ENCODE measurements at places on chromosomes 6 and 20.
A peak's percentile ranks its signal among the peaks of the same experiment; 100 is the strongest.

DNA sequence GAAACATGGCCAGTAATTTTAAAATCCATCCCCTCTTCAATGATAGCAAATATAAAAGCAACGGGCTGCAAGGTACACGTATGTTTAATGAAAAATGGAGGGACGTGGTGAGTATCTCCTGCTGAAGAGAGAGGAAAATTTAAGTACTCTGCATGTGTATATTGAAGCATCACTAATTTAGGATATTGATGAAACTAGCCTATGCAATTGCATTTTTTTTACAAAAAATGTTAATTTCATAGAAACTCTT, 362 bp upstream of the TMX4 start:
- no peak for DNase-seq

- DNase-seq, result no peak
These were observed 396.9 kb downstream of the ZFAND3 start for GRCh38 chr6:38216451-38216850.

- no peak for DNase-seq
These were observed 308.6 kb downstream of the CDC5L start for GRCh38 chr6:44696099-44696498.

DNA sequence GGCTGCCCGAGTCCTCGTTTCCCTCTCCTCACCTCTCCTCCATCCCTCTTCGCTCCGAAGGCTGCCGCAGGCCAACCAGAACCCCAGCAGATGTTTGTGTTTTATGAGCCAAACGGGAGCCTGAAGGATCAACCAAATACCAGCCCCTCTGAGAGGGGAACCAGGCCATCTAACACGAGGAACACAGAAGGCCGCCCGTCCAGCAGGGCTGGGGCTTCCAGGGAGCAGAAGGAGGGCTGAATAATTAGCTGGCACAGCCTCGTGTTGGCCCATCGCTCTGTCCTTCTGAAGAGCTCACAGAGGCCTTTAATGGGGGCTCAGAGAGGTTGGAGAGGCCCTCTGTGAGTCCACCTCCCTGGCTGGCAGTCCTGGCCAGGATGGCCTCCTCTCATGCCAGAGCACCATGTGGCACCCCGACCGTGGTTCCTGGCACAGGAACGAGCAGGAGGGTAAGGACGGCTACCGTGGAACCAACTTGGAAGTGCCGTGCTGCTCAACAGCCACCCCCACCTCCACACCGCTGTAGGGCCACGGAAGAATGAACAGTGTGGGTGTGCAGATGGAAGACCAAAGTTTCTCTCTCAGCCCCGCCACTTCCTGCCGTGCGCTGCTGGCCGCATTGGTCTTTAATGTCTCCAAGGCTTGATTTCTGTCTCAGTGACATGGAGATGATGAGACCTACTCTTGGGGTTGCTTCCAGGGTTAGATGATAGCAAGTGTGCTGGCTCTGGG, 155.2 kb downstream of the SCML4 start:
- DNase-seq, result no peak

DNA sequence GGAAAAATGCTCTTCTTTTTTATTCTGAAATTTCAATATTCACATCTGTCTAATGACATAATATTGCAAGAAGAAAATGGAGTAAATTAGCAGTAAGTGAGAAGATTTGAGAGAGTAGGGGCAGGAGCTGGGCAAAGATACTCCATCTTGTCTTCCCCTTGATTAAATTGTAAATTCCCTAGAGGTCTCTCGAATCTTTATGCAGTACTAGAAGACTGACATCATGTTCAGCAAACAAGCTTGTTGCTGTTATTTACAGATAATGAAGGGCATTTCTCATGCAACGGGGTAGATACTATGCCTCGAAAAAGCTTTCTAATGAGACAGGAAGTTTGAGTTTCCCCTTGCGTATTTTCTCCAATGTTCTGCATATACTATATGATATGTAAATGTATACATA, 306.9 kb upstream of the PTCHD4 start:
- no peak for DNase-seq

GRCh38 chr6:164227952-164228522, 813.5 kb downstream of the QKI start:
- no peak for DNase-seq

DNA sequence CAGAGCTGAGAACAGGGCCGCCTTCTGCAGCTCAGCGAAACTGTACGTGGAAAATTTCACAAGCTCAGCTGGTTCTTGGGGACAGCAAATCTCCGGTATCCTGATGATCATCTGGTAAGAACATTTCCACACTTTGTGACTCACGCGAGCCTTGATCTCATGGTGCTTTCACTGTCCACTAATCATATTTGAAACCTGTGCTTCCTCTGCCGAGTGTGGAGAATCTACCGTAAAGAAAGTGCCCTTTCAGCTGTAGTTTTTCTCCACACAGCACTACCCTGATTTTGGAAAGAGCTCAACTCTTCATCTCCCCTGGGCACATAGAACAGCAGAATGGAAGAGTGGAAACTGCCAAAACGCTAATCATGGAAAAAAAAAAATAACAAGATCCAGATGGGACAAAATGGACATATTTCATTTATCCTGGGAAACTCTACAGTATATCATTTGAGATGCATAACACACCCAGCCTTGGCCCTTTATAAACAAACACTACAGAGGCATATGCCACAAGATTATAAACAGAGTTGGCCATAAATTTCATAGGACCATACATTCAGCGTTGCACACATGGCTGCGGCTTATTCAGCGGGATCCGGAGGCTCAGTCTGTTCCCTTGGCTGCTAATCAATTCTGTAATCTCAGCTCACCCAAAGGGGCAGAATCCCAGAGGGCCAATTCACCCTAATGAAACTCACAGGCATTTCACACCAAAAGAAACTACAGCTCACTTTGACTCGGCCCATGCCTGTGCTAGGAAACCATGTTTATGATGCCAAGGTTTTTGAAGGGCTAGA, 434.5 kb downstream of the HDGFL1 start:
- no peak for DNase-seq

- DNase-seq, result no peak
These were observed 84.3 kb downstream of the SHLD1 start for GRCh38 chr20:5834436-5835005.

GRCh38 chr6:7125290-7125689, 17.5 kb downstream of the RREB1 start:
- DNase-seq, result no peak

GRCh38 chr6:123888771-123889513, 85.3 kb downstream of the NKAIN2 start:
- DNase-seq, result no peak

GRCh38 chr6:142372348-142372747, 70.5 kb downstream of the ADGRG6 start:
- DNase-seq, result no peak

DNA sequence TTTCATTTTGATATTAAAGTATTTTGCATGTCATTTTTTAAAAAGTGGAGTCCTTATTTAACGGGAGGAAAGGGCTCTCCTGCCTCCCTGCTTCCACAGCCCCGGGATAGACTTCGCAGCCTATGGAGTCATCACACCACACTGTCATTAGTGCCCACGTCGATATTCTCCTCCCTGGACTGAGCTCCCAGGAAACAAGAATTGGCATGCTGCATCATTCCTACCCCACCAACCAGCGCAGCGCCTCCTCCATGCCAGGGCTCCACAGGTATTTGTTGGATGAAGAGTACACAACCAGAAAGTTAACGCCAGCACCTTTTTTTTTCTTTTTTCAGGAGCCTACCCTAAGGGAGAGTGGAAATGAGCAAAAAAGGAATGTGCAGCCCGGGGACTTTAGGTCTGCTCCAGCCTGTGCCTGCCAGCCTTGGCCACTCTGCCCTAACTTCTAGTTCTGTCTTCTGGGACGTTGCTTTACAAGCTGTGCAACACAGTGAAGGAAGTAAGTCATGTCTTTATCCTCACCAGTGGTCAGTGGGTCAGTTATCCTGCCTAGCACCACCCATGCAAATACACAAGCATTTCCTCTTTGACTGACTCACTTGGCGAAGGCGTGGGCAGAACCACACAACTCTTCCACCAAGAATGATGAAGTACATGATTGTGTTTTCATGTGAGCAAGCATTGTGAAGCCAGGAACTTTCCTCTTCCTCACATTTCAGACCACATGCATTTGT, 180.7 kb upstream of the UST start:
- no peak for DNase-seq

DNA sequence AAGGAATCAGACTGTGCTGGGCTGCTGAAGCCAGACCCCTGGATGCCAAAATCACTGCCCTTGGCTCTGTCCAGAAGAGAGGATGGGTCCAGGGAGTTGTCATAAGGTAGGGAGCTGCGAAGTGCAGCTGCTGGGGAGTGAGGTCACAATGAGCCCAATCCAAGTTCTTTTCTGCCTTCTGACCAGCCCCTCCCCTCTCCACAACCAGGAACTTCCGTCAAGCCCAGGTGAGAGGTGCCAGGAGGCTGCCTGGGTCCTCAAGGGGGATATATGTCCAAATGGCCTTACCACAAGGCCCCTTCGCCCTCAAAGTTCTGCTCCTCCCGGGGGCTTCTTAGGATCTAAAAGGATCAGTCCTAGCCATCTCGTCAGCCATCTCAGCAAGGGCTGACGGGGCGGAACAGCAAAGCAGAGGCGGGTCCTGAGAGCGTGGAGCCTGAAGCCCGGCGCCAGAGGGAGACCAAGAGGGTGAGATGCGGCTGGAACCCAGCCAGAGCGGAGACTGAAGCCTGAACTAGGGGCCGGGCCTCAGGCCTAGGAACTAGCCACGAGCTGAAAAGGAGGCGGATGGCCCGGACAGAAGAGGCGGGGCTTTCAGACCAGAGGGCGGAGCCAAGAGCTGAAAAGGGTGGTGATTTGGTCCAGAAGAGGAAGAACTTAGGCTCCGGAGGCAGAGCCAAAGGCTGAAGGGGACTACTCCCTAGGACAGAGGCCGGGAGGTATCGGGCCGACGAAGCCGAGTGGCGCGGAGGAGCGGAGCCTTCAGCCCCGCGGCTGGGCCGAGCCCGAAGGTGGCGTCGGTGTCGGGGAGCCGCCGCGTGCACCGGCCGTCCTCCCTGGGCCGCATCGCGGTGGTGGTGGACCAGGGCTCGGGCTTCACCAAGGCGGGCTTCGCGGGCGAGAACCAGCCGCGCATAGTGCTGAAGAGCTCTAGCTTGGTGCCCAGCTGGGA, at the start of gene ACTL10:
Gene ACTL10 (plus strand): TSS at position 651 of the 952 bp plus-strand sequence. CDS start 555 bp downstream, outside the sequence.
- DNase-seq, result peak; percentile 57

GRCh38 chr6:2441601-2442475, 196.4 kb upstream of the GMDS start:
- DNase-seq, result no peak

- no peak for DNase-seq
These were observed 53.7 kb downstream of the UST start for GRCh38 chr6:148800536-148800935.

GRCh38 chr6:43457643-43458042, 2.3 kb upstream of the DLK2 start:
- no peak for DNase-seq

GRCh38 chr20:61749406-61750075, 316.1 kb downstream of the TAF4 start:
- no peak for DNase-seq

GRCh38 chr6:48111575-48111974, 578 bp upstream of the PTCHD4 start:
- no peak for DNase-seq

DNA sequence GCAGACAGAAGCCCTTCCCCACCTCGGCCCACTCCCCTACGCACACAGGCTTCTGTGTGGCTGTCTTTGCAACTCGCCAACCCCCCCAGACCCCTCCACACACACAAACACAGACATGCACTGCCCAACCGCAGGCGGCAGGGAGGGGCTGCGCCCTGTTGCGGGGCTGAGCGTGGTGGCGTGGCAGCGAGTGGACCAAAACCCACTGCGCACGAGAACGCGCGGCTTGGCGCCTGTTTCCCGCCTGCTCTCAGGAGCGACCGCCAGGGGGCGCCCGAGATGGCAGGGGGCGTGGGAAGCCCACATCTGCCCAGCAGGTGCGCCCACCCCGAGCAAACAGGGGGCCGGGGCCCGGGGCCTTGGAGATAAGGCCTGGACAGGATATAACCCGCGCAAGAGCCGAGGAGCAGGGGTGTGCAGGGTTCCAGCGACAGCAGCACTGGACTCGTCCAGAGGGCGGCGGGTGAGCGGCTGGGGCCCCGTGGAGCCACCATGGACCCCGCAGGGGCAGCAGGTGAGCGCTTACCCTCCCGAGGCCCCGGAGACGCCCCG, at the start of gene RBPJL:
Gene RBPJL (plus strand): TSS at position 410 of the 552 bp plus-strand sequence. CDS start 83 bp downstream, at position 493.
- DNase-seq, result peak; percentile 20

DNA sequence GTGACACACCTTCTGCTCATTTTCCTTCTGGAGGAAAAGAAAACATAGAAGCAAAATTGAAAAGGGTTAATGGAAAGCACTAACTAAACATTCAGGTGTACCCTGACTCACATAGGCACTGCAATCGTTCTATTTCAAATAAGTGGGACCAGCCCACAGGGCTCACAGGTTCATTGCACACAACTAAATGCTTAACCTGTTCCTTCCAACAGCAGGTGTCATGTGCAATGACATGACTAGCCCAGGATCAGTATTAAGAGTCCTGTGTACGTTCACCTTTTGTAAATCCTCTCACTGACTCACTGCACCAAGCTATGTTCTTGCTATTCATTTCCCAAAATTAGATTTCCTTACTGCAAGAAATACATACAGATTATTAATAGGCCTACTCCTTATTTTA, 151.3 kb downstream of the GMPR start:
- no peak for DNase-seq

DNA sequence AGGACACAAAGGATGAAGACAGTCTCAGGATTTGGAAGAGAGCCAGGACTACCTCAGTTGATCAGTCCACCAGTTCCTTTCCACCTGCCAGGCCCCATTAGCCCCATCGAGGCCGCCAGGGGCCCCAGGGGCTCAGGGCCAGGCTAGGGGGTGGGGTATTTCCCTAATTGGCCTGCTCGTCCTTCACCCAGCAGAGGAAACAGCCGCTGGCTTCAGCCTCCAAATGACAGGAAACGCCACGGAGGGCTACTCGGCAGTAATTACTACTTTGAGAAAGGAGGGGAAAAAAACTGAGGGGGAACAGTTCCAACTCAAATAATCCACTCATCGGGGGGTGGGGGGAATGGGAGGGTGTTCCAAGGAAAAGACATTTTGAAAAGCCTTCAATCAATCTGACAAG, 42.7 kb downstream of the MAFB start:
- no peak for DNase-seq

GRCh38 chr6:75102301-75102700, 103.6 kb downstream of the COL12A1 start:
- no peak for DNase-seq

DNA sequence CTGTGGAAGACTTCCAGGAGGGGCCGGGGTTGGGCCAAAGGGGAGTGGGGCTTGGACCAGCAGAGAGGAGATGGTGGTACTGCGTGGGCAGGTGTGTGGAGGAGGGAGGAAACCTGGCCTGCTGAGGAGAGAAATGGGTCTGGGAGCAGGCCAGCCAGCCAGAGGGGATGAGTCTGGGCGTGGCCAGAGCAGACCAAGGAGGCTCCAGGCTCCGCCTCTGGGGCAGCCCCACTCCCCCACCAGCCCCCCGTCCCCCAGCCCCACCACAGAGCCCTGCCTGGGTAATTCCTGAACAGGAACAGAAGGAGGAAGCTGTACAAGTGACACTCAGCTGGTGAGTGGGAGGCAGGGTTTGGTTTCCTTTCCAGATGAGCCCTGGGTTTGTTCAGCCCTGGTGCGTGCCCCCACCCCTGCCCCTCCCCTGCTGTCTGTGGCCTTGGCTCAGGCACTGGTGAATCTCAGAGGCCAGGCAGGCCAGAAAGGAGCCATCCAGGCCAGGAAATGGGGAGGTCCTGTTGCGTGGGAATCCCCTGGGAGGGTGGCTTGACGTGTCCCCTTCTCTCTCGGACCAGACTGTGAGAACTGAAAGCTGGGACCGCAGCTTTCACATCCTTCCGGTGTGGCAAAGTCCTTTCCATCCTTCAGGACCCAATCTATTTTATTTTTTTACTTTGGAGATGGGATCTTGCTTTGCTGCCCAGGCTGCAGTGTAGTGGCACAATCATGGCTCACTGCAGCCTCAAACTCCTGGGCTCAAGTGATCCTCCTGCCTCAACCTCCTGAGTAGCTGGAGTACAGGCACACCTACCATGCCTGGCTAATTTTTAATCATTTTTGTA, 9.4 kb upstream of the SRC start:
- no peak for DNase-seq
